ENCODE measurements at places on chromosomes 2 and 18. TPM values are rescaled to one million over a fixed set of nuclear protein-coding genes. Genes with fewer than 3 reads are reported as not detected.

- DNase-seq: no peak
Observed at GRCh38 chr2:14927021-14927564, 294.6 kb downstream of the LRATD1 start.

DNA sequence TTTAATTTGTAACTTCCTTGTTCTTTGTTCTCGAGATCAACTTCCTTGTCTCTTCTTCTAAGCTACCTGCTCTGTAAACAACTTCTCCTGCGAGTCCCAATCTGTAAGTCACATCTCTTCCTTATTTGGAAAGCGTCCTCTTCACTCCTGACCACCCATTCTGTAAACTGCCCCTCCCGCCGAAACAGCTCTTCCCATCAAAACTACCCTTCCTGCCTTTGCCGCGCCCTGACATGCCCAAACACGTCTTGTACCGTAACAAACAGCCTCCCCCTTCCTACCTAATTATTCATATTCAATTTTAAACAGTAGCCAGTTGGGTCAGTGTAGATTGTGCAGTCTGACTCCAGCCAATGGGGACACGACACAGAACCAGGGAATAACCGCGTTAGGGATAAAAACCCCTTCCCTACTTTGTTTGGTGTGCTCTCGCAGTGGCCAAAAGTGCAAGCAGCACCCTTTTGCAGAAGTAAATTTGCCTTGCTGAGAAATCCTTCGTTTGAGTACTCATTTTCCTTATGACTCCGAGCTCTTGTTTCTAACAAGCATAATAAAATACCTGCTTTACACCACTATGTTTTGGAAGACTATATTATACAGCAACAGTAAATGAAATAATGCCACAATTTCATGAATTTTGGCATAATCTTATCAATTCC is 39.8 kb downstream of the PIAS2 start:
- DNase-seq: no peak

GRCh38 chr2:219719521-219719920 is 92.1 kb downstream of the SLC4A3 start:
- no peak for DNase-seq

- DNase-seq: no peak
Observed at GRCh38 chr2:42074661-42075060, 26.8 kb downstream of the PKDCC start.

DNA sequence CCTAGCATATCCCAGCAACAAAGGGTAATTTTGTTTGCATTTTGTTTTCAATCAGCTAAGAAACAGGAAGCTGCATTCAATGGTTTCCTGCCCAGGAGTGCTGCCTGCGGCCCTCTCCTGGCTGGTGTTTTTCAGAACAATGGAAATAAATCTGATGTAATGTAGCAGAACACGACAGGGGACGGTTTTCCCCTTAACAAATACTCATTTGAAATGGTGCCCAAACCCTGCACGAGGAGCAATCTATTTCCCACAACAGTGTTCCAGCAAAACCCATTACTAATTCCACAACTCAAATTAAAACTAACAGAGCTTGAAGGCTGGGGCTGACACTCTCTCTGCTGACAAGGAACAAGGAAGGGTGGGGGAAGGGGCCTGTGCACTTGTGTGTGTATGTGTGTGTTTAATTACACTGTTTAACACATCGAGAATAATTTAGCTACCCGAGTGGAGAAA is 8.7 kb downstream of the CAPN13 start:
- peak; percentile 56 for DNase-seq

PLGLB2 gene
- polyA plus RNA-seq: 3.0 TPM

ASPRV1 gene
- polyA plus RNA-seq: 3.9 TPM

ALK gene
- polyA plus RNA-seq: 0.50 TPM

MBP gene
- 19.6 TPM for polyA plus RNA-seq
